Substantia nigra (tissue), 51 donors: ENCODE measurements at places on chromosomes 16 and 17.

GRCh38 chr16:59469266-59469665 lies 735.1 kb upstream of the GOT2 start:
- no peak for DNase-seq

DNA sequence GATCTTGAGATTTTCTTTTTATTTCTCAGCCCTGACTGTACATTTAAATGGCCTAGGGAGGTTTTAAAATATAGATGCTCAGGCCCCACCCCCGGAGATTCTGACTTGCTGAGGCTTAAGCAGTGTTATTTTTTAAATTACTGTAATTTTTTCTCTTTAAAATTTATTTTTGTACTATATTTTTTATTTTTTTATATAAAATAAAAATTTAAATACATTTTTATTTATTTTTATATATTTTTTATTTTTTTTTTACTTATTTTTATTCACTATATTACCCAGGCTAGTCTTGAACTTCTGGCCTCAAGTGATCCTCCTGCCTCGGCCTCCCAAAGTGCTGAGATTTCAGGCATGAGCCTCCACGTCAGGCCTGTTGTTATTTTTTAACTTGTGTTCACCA lies 83.3 kb downstream of the KATNIP start:
- no peak for DNase-seq

- DNase-seq = no peak
Measured at GRCh38 chr16:87550495-87550961, 51.8 kb upstream of the JPH3 start.

DNA sequence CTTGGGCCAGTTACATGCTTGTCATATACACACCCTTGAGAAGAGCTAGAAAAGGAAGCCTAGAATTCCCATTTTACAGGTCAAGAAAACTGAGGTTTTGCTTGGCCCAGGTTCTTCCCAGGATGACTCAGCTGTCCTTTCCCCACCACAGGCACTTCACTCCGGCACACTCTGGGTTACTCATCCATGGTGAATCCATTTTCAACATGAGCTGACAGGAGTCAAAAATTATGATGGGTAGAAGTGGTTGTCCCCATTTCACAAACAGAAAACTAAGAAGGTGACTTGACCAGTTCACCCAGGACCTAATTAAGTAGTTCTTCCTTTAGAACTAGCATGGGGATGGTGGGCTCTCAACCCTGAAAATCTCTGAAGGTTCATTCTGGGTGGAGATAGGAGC lies 67.2 kb downstream of the USP22 start:
- no peak for DNase-seq

GRCh38 chr17:68775318-68775717 lies 174.2 kb upstream of the FAM20A start:
- DNase-seq = no peak

DNA sequence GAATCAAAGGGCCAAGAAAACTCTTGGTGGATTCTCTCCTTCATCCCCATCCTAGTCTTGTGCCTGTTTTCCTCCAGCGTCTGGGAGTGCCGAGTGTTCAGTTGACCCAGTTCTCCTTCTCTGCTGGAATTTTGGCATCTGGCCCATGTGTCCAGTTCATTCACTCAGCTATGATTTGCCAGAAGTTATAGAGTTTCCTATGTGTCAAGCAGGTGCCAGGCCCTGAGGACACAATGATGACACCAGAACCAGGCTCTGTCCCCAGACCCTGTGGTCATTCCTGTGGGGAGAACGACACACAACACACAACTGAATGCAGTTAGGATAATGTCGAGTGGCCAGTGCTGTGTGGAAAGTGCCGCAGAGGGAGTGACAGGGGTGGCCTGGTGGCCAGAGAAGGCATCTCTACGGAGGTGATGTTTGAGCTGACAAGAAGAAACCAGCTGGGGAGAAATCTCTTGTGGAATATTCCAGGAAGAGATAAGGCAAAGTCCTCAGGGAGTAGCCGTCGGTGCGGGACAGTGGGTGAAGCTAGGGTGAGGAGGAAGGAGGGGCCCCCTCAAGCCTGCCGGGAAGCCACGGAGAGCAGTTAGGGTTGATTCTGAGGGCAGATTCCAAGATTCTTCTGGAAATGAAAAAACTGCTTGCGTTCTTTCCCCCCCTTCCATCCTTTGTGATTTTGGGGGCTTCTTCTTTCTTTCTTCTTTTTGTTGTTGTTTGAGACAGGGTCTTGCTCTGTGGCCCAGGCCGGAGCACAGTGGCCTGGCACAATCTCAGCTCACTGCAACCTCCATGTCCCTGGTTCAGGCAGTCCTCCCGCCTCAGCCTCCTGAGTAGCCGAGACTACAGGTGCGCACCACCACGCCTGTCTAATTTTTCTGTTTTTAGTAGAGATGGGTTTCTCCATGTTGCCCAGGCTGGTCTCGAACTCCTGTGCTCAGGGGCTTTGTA lies 35.8 kb upstream of the IL34 start:
- DNase-seq = no peak

DNA sequence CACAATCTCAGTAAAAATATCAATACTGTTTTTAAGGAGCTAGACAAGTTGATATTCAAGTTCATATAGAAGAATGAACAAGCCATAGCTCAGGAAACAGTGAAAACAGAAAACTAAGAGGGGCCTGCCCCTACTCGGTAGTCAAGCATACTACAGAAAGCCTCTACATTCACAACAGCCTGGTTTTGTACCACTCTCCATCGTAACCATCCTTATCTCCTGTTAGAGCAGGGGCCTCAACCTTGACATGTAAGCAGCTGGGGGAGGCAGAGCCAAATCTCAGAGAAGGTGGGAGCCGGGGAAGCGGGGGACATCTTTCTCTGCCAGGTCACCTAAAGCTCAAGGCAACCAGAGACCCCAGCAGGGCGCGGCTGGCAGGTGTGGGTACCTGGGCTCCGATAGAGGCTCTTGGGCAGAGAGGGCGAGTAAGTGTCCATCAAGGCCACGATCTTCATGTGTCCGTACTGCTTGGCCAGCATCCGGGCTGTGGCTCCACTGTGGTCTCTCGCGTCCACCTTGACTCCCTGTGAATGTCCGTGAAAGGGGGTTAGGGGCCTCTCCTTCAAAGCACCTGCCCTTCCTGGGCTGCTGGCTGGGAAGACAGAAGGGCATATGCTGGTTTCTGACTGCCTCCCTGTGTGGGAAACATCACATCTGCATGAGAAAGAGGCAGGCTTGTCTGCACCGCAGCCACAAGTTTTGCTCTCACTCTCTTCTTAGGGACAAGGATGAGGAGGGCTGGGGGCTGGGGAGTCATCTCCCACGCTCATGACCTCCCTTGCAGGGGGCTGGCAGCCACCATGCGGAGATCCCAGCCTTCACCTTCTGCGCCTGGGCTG lies 20.2 kb downstream of the ANKS3 start:
- DNase-seq = no peak

- DNase-seq = no peak
Measured at GRCh38 chr16:30131869-30132475, 9.0 kb upstream of the MAPK3 start.

DNA sequence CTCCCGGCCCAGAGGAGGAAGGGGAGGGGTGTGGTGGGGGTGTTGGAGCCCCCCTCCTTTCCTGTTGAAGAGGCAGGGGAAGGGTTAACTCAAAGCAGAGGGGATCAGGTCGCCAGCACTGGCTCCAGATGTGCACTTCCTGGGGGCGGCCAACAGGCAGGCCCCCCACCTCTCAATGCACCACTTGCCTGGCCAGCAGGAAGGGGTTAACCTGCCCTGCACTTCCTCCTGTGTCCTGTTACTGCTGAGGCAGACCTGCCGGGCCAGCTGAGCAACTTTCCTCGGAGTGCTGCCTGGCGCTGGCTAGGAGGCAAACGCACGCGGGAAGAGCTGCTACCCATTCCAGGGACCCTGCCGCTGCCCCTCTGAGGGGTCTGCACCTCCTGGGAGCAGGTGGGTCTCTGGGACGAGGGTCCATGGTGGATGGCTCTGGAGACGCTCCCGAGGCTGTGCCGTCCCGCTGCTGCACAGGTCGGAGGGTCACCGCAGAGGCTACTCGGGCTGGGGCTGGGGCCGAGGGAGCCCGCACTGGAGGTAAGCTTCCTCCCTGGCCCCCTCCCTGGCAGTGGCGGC lies at the start of gene EPN3:
Gene EPN3, plus strand, starts transcription at position 284 of the 573 bp plus-strand sequence. CDS start 3,822 bp downstream, outside the sequence.
- no peak for DNase-seq

- no peak for DNase-seq
Measured at GRCh38 chr17:364766-365165, 12.2 kb upstream of the RPH3AL start.

DNA sequence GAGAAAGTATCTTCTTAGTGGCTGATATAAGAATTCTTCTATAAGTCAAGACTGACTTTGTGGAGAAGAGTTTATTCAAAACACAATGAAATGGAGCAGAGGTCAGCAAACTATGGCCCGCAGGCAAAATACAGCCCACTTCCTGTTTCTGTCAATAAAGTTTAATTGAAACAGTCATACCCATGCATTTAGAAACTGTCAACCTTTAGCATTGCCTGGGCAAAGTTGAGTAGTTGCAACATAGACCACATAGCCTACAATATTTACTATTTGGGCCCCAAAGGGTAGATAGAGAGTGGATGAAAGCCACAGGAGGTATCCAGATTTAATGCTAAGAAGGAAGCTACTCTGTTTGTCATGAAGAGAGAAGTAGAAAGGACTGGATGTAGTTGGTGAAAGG lies 38.0 kb downstream of the ACSM2B start:
- DNase-seq = no peak

DNA sequence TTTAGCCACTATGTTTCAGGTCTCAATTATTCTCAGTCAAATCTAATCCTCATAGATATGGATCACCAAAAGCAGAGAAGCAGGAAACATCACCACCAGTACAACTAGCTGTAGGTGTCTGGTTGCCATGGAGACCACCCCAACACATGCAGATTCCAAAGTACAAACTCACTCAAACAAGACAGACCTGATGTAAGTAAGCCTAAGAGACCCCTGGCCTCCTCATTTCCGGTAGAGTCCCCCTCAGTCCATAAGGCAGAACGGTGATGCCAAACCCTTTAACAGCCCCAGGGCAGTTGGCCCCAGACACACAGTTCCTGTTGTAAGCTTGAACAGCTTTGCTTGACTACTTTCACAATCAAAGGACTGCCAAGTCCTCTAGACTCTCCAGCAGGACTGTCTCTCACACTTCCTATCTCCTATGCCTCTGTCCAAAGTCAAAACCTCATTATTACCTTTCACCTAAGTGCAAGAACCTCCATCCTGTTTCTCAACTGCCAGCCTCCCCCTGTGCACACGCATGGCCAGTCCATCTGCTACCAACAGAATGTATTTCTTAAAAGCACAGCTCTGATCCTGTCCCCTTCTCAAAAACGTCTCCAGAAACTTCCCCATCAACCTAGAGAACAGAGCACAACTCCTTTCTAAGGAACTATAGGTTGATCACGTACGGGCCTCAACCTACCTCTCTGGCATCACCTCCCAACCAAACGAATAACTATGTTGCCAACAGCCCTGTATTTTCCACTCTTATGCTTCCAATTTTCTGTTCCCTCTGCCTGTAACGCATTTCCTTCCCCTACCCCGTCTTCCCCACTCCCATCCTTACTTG lies 23.9 kb downstream of the SLC39A11 start:
- DNase-seq = no peak

- DNase-seq = no peak
Measured at GRCh38 chr17:81365148-81365600, 30.1 kb upstream of the BAHCC1 start.

DNA sequence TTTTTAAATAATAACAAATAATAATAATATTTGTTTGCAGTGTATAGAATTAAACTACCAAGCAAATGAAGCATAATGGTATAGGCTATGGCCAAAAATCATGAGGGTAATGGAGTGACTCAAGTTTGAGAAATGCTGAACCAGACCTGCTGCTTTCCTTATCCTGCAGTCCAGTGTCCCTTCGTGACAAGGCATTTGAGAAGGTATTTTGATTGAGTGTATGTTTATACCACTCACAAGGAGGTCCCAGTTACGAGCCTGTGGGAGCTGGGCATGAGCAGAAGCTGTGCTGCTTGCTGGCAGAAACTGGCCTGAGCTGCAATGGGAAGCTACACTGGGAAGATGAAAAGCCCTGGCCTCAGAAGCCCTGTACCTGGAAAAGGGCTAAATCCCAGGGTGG lies 50.3 kb downstream of the GNAO1 start:
- no peak for DNase-seq

GRCh38 chr17:69567130-69567529 lies 152.6 kb downstream of the MAP2K6 start:
- no peak for DNase-seq

DNA sequence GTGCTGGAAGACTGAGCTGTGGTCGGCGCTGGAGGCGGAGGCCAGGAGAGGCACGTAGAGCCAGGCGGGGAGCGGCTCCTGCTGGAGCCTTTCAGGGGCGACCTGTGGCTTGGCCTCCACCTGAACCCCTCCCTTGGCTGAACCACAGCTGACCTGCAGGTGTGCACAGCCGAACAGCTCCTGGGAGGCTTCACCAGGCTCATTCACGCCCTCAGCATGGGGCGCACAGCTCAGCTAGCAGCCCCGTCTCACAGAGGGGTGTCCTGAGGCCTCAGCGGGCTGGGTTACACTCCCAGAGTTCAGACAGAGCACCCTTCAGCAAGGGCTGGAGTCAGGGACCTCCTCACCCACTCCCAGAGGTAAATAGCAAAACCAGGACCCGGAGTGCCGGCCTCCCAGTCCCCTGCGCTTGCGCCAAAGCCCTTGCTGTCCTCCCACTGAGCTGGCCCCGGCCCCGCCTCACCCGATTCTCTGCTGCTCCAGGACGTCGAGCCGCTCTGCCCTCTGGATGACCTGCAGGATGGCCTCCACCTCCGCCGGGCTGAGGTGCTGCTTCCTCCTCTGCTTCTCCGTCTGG lies 31.7 kb downstream of the RPH3AL start:
- no peak for DNase-seq

- DNase-seq = no peak
Measured at GRCh38 chr16:71758293-71758760, 33.8 kb upstream of the PHLPP2 start.

- no peak for DNase-seq
Measured at GRCh38 chr17:2366747-2367494, 29.6 kb downstream of the SGSM2 start.

DNA sequence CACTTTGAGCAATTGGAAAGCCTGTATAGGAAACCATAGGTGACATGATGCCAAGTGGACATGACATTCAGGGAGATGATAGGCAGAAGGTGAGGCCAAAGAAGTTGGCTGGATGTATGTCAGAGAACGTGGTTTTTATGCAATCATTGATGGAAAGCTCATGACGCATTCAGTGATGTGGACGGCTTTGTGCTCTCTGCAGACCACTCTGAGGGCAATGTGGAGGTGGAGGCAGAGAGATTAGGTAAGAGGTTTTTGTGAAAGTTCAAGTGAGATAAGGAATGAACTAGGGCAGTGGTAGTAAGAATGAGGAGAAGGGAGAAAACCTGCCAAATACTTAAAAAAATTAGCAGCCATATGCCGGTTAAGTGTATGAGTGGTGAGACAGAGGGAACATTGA lies 99.0 kb downstream of the PRKCA start:
- DNase-seq = no peak
